ENCODE measurements at places on chromosomes 7 and 10. TPM values are rescaled to one million over a fixed set of nuclear protein-coding genes. Genes with fewer than 3 reads are reported as not detected.

DNA sequence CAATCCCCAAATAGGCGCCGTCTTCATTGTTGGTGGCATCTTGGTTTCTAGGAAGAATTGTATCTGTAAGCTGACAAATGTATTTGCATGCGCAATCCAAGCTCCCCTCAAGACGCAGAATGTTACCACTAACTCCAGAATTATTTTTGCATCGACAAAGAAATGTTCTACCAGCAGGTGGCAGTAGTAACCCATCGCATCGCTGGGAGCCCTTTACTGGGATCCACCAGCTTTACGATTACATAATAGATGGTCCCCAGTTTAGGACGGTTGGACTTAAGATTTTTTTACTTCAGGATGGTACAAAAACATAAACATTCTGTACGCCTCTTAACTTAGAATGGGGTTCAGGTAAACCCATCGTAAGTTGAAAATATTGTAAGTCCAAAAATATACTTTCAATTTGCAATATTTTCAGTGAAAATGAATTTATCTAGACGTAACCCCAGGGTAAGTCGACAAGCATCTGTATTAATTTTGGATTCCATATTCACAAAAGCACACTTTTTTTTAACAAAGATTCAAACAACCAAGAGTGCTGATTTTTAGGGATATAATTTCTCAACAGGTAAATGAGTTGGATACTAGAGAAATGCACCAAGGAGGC, 114.0 kb upstream of the COBL start:
- no peak for DNase-seq

GRCh38 chr10:80784695-80785094, 247.0 kb downstream of the SH2D4B start:
- DNase-seq = no peak

- no peak for DNase-seq
Measured at GRCh38 chr7:115883629-115884028, 146.9 kb downstream of the TFEC start.

DNA sequence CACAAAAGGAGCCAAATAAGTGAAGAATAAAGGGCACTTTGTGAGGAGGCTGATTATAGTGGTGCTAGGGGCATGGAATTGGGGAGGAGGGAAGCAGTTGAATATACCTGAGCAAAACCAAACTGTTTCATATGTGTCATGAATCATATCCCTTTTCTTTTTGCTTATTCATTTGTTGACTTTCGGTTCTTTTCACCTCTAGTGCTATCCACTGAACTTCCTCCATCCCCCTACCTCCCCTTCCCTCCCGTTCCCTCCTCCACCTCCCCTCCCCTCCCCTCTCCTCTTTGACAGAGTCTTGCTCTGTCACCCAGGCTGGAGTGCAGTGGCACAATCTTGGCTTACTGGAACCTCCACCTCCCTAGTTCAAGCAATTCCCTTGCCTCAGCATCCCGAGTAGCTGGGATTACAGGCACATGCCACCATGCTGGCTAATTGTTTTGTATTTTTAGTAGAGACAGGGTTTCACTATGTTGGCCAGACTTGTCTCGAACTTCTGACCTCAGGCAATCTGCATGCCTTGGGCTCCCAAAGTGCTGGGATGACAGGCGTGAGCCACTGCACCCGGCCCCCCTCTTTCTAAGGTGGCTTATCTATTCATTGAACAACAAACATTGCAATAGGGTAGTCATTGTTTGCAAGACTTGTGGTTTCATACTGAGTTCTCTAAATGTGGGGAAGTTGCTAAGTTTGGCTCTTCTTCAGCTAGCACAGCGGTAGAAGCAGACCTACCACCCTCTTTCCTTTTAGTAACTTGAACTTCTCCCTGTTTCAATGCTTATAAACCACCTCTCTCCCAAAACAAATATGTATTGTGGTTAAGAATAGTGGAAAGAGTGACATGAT, 150.4 kb upstream of the PRPS1L1 start:
- no peak for DNase-seq

- no peak for DNase-seq
Measured at GRCh38 chr7:880450-880849, 4.1 kb downstream of the GET4 start.

DNA sequence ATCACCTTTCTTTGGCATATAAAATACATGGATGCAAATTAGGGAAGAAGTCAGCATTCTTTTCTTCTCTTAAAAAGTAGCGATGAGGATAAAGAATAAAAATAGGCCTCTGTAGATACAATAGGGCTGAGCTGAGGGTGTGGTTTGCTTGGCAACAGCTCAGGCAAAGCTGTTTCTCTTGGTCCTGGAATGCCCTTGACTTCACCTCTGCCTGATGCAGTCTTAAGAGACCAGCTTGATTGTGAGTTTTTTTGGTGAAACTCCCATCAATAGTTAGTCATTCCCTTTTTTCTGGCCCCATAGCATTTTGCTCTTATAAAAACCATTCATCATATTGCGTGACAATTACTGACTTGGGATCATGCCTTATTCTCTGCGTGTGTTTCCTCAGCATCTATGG, 42.1 kb upstream of the MKLN1 start:
- DNase-seq = no peak

GRCh38 chr7:146647445-146647844, 530.8 kb downstream of the CNTNAP2 start:
- DNase-seq = no peak

DNA sequence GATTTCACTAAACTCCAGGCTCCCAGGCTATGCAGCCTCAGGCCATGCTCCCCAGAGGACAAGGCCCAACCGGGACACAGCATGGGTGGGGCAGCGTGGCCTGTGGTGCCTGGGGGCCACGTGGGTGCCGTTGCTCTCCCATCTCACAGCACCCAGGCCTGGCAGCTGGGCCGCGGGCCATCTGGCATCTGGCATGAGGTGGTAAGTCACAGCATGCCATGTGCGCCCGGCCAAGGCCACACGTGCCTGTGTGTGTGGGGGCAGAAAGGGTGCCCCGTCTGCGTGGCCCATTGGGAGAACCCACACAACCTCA, 204.1 kb downstream of the EBF3 start:
- DNase-seq = peak; percentile 39

- no peak for DNase-seq
Measured at GRCh38 chr10:132657748-132658147, 120.2 kb downstream of the INPP5A start.

- no peak for DNase-seq
Measured at GRCh38 chr7:117667456-117667855, 187.6 kb downstream of the CFTR start.

- no peak for DNase-seq
Measured at GRCh38 chr7:24724451-24725190, 32.6 kb downstream of the GSDME start.

DNA sequence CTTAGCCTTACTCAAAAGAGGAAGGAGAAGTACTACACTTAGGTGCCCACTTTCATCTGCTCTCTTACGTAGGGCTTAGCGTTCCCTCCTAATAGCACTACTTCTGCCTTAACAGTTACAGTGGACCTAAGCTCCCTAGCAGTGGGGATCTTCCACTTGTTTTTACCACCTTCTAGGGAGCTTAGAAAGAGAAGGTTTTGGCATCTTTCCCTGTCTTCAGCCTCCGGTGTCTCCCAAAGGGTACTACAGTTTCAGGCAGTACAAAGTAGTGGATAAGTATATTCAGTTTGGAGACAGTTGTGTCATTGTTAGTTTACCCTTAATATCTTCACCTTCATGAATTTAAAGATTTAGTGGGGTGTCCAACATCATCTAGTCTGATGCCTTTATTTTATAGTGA, 14.6 kb downstream of the CHRM2 start:
- DNase-seq = no peak

GRCh38 chr7:134203186-134203889, 76.2 kb downstream of the LRGUK start:
- no peak for DNase-seq

GRCh38 chr7:151705636-151706276, 171.2 kb downstream of the PRKAG2 start:
- DNase-seq = no peak

DNA sequence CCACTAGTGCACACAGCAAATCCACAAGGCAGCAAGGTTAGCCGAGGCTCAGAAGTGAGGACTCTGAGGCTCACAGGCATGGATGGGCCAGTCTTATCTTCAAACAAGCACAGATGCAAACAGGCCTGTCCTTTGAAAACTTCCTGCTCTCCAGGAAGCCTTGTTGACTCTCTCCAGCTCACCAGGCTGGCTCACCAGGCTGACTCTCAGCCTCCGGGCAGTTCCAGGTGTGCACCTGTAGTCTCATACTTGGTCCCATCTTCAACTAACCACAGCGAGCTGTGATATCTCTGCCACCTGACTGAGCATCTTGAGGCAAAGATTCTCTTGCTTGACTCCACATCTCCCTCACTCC, 173.9 kb upstream of the ZMIZ1 start:
- no peak for DNase-seq

- peak; percentile 63 for DNase-seq
Measured at GRCh38 chr10:35300063-35300699, 36.1 kb upstream of the CCNY start.

DNA sequence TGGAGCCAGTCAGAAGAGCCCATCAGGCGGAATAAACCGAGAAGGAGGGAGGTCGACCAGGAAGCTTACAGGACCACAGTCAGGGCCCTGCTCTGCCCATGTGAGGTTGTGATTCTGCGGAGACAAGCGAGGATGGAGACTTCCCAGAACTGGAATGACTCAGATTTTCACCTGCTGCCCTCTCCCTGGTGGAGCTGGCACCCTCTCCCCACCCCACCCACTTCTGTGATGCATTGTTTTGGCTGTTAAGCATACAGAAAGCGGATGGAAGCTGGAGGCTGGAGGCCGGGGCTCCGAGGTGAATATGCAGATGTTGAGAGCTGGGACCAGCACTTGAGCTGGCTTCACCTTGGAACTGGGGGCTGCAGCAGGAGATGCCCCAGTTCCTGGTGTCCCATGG, 57.4 kb downstream of the NPTX2 start:
- DNase-seq = no peak

GRCh38 chr10:125775491-125776106, at the start of gene MMP21:
Gene MMP21 (minus strand): TSS chr10:125775821. CDS start chr10:125775821, 0 bp downstream.
- no peak for DNase-seq

- no peak for DNase-seq
Measured at GRCh38 chr10:71443676-71444075, 47.0 kb downstream of the CDH23 start.

DNA sequence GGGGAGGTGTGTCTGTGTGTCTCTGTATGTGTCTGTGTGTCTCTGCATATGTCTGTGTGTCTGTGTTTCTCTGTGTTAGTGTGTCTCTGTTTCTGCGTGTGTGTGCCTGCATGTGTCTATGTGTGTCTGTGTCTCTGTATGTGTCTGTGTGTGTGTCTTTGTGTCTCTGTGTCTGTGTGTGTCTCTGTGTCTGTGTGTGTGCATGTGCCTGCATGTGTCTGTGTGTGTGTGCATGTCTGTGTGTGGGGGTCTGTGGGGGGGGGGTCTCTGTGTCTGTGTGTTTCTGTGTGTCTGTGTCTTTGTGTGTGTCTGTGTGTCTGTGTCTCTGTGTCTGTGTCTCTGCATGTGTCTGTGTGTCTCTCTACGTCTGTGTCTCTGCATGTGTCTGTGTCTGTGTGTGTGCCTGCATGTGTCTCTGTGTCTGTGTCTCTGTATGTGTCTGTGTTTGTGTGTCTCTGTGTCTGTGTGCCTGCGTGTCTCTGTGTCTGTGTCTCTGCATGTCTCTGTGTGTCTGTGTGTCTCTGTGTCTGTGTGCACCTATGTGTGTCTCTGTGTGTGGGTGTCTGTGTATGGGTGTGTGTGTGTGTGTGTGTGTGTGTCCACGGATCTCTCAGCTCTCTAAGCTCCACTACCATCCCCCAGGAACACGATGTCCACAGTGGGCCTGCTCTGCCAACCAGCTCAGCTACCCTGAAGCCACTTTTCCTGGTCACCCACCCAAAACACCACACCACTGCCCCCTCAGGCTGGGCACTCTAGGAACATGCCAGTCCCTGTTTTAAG, 41.7 kb downstream of the RASGEF1A start:
- no peak for DNase-seq

- no peak for DNase-seq
Measured at GRCh38 chr7:55207436-55208125, 157.6 kb upstream of the LANCL2 start.

Gene CLDN4
- total RNA-seq = 0.85 TPM

Gene SYT15B
- 12.5 TPM for total RNA-seq

Gene ZNF804B
- total RNA-seq = not detected

Gene LLCFC1
- not detected for total RNA-seq

Gene MBL2
- not detected for total RNA-seq

Gene ARL5B
- total RNA-seq = 16.2 TPM

Gene EXOC4
- total RNA-seq = 109 TPM

Gene CCL24
- 0.67 TPM for total RNA-seq

Gene IFIT3
- total RNA-seq = 25.5 TPM

Gene DYNC1I1
- 4.3 TPM for total RNA-seq

Gene PRDX3
- 62.3 TPM for total RNA-seq

Gene FAM25A
- not detected for total RNA-seq

Measured in sciatic nerve (tissue), 2 donors.